CD4-positive, alpha-beta T cell treated with Interferon alpha-2 for 1 hour (primary cell): ENCODE measurements at places on chromosomes 7 and 10.
A peak's percentile ranks its signal among the peaks of the same experiment; 100 is the strongest.

DNA sequence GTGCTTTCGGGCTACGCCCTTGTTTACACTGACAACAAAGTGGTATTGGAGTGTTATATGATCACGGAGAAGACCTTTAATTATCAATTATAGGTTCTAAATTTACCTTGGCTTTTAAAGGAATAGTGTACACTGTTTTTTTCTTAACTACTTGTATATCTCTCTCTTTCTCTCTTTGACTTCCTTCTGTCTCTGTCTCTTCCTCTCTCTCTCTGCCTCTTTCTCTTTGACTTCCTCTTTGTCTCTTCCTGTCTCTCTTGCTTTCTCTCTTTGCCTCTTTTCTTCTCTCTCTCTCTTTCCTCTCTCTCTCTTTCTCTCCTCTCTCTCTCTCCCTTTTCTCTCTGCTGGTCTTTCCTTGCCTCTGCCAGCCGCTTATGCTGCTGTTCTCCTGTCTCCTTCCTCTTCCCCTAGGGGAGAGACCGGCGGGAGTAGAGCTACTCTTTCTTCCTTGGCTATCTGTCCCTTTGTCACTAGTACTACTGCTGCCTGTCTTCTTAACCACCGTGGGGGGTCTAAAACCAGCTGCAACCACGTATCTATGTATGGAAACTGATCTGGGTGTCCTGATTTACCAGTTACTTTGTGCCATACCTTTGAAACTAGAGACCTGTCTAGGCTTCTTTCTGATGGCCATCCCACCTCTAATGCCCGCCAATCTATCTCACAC, 36.9 kb upstream of the GSDME start:
- no peak for DNase-seq

DNA sequence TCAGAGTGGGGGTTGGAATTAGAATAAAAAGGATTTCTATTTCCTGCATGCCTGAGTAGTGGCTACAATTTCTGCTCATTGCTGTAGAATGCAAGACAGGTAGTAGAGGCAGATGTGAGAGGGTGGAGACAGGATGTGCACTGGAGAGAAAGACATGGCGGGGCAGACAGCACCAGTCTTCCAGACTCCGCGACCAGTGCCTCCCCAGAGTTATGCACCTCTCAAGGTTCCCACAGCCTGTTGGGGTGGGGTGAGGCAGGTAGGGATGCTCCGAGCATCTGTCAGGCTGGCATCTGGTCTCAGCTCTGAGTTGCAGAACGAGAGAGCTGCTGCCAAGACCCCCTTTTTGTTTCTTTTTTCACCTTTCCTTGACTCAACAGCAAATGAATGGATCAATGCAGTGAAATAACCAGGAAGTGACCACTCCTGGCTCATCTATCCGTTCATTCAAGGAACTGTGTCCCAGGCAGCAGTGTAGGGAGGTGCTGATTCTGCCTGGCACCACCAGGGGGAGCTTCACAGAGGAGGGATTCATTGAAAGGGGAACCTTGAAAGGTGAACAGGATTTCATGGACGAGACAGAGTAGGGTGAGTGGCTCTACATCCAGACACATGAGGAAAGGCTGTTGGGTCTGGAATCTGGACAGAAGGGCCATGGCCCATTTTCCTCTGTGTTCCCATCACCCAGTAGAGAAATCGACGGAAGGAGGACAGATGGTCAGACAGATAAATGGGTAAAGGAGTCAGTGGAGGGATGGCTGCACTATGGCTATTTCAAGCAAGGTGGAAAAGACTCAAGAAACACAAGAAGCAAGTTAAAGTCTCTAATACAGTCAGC, 17.2 kb upstream of the SLC18A3 start:
- DNase-seq, result peak; percentile 45

- no peak for DNase-seq
Measured at GRCh38 chr10:8534891-8535290, 480.4 kb downstream of the GATA3 start.

DNA sequence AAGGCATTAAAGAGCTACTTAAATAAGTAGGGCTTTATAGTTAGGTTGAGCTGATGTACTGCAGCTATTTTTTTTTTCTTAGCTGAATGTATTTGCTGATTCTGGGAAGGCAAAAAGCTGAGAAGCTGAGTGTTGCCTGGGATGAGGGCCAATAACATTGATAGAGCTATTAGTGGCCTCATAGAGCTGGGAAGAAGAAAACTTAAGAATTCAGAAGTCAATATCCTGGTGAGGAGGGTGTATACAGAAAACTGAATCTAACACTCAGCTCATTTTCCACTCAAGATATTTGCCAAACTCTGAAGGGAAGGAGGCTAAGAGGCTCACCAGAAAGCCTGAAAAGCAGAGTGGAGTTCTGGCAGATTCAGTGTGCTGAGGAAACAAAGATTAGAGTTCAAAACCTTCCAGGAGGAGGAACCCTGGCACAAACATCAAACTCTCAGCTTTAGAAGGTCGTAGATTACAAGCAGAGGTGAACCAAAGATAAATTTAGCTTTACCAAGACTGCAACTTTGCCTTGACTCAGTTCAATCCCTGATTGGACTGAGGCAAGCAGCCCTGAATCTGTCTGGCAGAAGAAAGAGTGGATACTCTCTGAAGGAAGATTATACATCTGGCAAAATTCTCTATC, 11.3 kb downstream of the PPP1R3C start:
- no peak for DNase-seq

DNA sequence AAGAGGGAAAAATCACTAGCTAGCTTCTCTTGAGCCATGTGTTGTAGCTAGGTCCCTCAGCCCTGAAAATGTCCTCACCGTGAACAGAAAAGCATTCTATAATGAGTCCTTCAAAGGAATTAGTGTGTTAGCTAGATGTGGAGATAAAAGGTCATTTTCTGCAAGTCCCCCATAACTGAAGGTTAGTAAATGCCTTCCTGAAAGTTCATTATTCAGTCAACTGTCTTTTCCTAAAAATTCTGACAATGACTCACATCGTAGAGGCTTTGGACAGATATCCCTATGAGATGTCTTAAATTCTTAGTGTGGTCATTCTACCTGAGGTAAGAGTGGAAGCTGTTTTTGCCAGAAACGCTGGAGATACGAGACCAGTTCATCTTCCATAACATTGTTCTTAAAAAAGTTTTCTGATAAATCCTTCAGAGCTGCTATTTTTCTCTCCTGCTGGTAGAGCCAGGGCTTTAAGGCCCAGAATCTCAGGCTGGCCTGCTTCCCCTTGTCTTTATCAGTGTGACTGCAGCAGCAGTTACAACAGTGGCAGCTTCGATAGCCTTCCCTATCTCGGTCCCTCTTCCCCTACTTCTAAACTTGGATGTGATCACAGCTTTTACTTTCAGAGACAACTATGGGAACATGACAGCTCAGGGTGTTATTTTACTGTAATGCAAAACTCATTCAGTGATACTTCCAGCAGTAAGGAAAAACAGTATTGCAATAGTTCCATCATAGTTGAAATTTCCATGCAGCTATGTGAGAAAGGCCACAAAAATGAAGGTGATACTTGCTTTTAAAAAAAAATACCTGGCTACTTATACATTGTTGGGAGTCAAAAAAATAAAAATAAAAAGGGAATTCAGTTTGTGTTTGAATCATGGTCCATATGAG, 37.3 kb upstream of the PRKAR2B start:
- no peak for DNase-seq

- no peak for DNase-seq
Measured at GRCh38 chr7:113122744-113123143, 4.4 kb upstream of the SMIM30 start.

DNA sequence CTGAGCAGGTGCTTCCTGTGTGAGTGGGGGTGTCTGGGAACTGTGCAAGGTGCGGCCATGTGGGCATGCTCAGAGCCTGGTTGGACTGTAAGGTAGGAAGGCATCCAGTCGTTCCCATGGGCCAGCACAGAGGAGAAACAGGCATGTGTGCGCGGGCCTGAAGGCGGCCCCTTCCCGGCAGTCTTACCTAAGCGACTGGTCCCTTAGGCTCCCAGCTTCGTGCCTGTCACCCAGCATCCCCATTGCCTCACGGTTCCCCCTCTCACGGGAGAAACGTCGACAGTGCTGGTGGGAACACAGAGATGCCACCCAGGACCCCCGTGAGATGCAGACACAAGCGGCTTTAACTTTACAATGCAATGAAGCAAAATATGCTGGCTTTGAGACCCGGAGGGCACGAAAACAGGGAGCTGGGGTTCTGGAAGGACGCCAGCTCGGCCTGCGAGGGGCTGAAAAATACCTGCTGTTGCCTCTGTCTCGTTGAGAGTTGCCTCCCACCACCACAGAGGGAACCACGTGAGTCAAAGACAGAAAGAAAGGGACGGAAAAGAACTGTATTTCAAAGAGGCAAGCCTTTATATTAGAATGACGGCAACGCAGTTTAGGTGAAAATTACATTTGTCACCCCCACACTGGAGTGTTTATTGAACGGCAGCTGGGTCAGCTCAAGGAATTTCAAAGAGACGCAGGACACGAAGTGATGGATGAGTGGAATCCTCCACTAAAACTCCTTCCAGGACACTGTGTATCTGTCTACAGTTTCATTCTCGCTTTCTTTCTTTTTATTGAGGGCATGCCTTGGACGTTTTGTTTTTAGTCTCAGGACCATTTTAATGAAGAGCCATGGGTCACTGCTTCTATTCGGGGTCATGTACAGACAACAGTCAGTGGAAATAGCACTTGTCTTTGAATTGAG, 128.4 kb downstream of the DNAJB6 start:
- DNase-seq, result no peak
